ENCODE measurements at places on chromosomes 3 and 15.

DNA sequence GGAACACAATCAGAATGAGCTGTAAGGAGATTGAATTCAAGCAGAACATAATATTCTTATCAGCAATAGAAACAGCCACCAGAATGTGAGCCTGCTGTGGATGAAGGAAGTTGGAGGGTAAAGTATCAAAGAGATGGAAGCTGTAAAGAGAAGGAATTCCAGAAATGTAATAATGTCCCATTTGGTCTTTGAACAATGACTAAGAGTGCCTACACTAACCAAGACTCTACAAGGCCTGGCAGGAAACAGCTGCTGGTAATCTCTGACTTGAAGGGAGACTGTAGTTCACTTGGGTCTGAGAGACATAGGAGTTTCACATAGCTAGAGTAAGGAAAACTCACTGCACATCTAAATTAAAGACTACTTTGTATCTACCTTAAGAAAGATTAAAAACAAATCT lies 1176.0 kb upstream of the ALCAM start:
- peak; percentile 4 for DNase-seq

GRCh38 chr3:152156880-152157279 lies 111.8 kb upstream of the MBNL1 start:
- DNase-seq: no peak

- DNase-seq: no peak
Observed at GRCh38 chr3:178099862-178100261, 436.4 kb upstream of the KCNMB2 start.

- DNase-seq: no peak
Observed at GRCh38 chr3:120173056-120173675, 78.9 kb upstream of the GSK3B start.

DNA sequence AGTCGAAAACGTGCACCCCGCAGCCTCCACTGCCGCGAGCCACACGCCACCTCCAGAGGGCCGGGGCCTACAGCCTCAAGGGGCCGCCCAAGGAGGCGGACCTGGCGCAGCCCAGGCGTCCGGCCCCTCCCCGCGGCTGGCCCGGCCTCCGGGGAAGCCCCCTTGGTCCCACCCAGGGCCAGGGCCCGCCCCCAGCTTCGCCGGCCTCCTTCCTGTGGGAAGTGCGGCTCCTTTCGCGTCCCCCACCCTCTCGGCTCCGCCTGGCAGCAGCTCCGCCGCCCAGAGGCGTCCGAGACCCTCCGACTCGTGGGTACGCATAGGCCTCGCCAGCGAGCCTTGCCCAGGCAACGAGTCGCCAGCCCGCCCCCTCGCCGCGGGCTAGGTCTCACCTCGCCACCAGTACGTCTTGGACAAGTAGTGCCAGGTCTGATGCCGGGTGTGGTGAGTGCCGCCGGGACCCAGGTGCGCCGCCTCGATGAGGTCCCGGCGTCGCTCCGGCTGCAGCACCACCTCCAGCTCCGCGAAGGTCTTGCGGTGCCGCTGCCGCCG lies 642 bp downstream of the ZBTB11 start:
- DNase-seq: peak; percentile 97

DNA sequence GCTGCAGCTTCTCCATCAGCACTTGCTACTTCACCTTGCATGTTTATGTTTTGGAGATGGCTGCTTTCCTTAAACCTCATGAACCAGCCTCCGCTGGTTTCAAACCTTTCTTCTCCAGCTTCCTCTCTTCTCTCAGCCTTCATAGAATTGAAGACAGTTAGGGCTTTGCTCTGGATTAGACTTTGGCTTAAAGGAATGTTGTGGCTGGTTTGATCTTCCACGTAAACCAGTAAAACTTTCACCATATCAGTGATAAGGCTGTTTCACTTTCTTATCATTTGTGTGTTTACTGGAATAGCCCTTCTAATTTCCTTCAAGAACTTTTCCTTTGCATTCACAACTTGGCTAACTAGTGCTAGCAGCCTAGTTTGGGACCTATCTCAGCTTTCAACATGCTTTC lies 11.7 kb upstream of the GNAT1 start:
- DNase-seq: no peak

- no peak for DNase-seq
Observed at GRCh38 chr3:98945101-98945524, 43.6 kb upstream of the DCBLD2 start.

- DNase-seq: no peak
Observed at GRCh38 chr3:173404156-173404555, 6.6 kb downstream of the NLGN1 start.

Data from kidney tubule cell (primary cell).